ENCODE measurements at places on chromosomes 3 and 15. TPM values are rescaled to one million over a fixed set of nuclear protein-coding genes. Genes with fewer than 3 reads are reported as not detected.

The NAALADL2 gene
- total RNA-seq = 12.0 TPM

The SLC9C1 gene
- total RNA-seq = not detected

The MRPS22 gene
- 68.7 TPM for total RNA-seq

The PYGO1 gene
- 8.5 TPM for total RNA-seq

The TRH gene
- not detected for total RNA-seq

The GASK1A gene
- total RNA-seq = not detected

The GCNT3 gene
- total RNA-seq = not detected

The CPA3 gene
- total RNA-seq = 0.34 TPM

The TICRR gene
- total RNA-seq = 4.6 TPM

The CELSR3 gene
- total RNA-seq = 1.7 TPM

The TM4SF1 gene
- 11.5 TPM for total RNA-seq

GRCh38 chr3:117788506-117788905, 1078.9 kb downstream of the TUSC7 start:
- H3K27ac ChIP-seq = no peak overlapping the region
- no peaks in the 10 kb centered on the region for H3K36me3 ChIP-seq
- DNase-seq = no peak
- no peak overlapping the region for H3K4me3 ChIP-seq

DNA sequence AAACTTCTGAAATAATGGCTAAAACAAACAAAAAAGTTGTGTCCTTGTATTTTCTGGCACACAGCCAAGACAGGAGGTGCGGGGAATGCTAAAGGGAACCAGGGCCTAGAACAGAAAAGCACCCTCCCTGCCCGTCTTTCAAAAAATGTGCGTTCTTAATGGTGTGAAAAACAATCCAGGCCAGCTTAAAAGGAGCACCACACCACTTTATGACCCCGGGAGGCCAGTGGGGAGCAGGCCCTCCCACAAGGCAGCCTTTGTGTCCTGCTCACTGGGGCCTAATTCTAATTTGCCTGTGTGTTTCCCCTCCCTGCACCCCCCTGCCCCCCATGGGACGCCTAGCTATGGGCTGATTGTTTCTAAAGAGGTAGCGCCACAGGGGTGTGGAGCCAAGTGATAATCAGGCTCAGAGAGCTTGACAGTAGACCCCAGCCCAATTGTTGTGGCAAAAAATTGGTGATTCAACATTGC, 181.4 kb downstream of the GREM1 start:
- no peak overlapping the region for H3K4me3 ChIP-seq
- H3K4me1 ChIP-seq = peaks cover 25% of the 10 kb centered on the region
- H3K27ac ChIP-seq = no peak overlapping the region
- no peak for DNase-seq
- H3K36me3 ChIP-seq = peaks cover 44% of the 10 kb centered on the region

DNA sequence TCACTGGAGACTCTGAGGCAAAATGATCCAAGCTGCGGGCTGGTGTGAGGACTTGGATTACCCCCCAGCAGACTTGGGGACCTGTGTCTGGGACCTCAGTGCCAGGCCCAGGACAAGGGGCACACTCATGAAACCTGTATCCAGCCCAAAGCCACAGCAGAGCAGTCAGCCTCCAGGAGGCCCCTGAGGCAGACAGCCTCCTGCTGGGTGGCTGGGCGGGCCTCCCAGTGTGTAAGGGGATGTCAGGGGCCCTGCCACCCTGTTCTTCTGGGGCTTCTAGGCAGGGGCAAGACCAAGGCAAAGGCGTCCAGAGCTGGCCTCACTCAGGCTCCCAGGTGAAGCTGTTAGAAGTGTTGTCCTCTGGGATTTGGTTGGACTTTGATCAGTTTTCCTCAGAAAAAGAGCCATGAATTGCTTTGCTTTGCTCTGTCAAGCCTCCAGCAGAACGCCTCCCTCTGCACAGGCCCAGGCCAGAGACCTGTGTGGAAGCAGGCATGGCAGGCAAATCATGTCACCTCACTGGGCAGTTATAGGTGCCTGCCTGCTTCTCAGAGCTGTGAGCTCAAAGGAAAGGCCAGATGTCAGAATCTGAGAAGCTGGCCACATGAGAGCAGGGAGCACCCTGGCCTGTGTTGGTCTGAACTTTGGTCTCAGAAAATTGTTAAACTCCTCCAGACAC, 77.4 kb downstream of the SMAD6 start:
- no peak overlapping the region for H3K4me3 ChIP-seq
- H3K4me1 ChIP-seq = peaks cover 68% of the 10 kb centered on the region
- peak overlapping the region; percentile 88 for H3K27ac ChIP-seq
- peaks cover 2% of the 10 kb centered on the region for H3K27me3 ChIP-seq
- no peak for DNase-seq

DNA sequence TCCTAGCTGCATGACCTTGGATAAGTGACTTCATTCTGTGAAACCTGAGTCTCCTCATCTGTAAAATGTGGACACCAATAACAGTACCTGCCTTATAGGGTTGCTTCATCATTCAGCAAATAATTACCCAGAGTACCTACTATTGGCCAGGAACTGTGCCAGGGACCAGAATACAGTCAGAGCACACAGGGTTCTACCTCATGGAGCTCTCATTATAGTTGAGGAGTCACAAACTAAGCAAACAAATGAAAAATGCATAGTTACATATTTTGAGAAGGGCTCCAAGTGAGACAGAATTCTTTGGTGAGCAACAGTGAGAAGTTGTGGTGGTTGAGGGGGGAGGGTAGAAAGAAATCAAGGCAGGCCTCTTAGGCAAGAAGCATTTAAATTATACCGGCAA, 308.6 kb upstream of the WNT5A start:
- no peak for DNase-seq
- H3K4me1 ChIP-seq = peaks cover 11% of the 10 kb centered on the region
- no peaks in the 10 kb centered on the region for H3K27me3 ChIP-seq
- no peak overlapping the region for H3K4me3 ChIP-seq
- H3K27ac ChIP-seq = no peak overlapping the region

DNA sequence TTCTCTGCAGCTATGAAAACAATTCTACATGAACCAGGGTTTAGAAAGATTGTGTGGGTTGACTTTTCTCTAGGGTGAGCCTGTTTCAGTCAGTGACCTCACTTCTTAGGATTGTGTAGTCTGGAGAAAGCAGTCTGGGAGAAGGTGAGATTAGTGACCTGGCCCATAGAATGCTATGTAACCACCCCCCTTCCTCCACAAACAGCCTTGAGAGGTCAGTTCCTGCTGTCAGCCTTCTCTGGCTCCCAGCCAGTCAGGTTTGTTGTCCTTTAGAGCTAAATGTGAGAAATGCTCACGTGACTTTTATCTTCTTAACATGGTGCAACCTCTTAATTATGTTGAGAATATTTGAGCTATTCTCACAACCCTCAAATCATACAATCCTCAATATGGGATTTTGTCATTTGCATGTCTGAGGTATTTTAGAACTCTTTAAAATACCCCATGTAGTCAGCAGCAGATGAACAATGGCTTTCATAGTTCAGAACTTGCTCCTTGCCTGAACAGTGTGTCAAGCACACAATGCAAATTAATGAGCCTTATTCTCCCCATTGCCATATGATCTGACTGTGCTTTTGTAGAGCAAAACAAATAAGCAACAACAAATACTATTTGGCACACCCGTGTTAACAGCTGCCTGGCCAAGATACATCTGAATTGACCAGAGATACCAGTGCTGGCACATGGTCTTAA, 311.6 kb downstream of the CNTN6 start:
- no peak for DNase-seq
- no peak overlapping the region for H3K27ac ChIP-seq
- H3K4me3 ChIP-seq = no peak overlapping the region

DNA sequence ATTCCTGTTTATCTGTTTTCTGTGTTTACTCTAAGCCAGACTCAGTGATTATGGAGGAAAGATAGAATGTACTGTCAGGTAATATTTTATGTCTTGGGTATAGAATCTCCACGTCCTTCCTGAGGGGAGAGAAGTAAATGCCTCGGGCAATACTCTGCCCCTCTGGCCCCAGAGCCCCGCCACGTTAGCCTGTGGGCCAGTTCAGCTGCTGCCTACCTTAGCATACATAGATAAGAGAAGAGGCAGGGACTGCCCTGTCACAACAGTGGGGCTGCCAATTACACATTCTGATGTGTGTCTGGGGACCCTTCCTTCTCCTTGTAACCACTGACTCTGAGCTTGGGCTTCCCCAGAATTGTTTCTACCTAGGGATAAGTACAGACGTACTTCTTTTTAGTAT, 347.7 kb upstream of the ATP11B start:
- H3K4me3 ChIP-seq = no peak overlapping the region
- no peak overlapping the region for H3K27ac ChIP-seq
- DNase-seq = no peak
- no peaks in the 10 kb centered on the region for H3K27me3 ChIP-seq

GRCh38 chr15:88529021-88529630, 17.4 kb downstream of the DET1 start:
- peak overlapping the region; percentile 25 for H3K27ac ChIP-seq
- H3K27me3 ChIP-seq = no peaks in the 10 kb centered on the region
- peak; percentile 22 for DNase-seq

DNA sequence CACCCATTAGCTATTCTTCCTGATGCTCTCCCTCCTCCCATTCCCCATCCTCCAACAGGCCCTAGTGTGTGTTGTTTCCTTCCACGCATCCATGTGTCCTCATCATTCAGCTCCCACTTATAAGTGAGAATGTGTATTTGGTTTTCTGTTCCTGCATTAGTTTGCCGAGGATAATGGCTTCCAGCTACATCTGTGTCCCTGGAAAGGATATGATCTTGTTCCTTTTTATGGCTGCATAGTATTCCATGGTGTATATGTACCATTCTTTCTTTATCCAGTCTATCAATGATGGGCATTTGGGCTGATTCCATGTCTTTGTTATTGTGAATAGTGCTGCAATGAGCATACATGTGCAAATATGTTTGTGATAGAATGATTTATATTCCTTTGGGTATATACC, 56.3 kb downstream of the CFAP20DC start:
- 0 out of 2 replicates have a peak overlapping the region, but pooled peaks have one; percentile 25 for H3K27ac ChIP-seq
- peaks cover 77% of the 10 kb centered on the region for H3K4me1 ChIP-seq
- no peak for DNase-seq
- H3K4me3 ChIP-seq = no peak overlapping the region
- no peaks in the 10 kb centered on the region for H3K27me3 ChIP-seq

GRCh38 chr3:58074997-58075396, 66.8 kb downstream of the FLNB start:
- H3K4me1 ChIP-seq = peaks cover 38% of the 10 kb centered on the region
- no peak overlapping the region for H3K27ac ChIP-seq
- no peak for DNase-seq
- peaks cover 2% of the 10 kb centered on the region for H3K27me3 ChIP-seq

- no peaks in the 10 kb centered on the region for H3K27me3 ChIP-seq
- no peak overlapping the region for H3K27ac ChIP-seq
- H3K36me3 ChIP-seq = no peaks in the 10 kb centered on the region
- H3K4me3 ChIP-seq = no peak overlapping the region
- H3K4me1 ChIP-seq = peaks cover 16% of the 10 kb centered on the region
- no peak for DNase-seq
Measured at GRCh38 chr3:104788807-104789206, 577.9 kb upstream of the ALCAM start.

GRCh38 chr15:68209735-68210408, 4.7 kb upstream of the CALML4 start:
- DNase-seq = no peak
- no peaks in the 10 kb centered on the region for H3K4me1 ChIP-seq
- peaks cover 1% of the 10 kb centered on the region for H3K27me3 ChIP-seq
- H3K36me3 ChIP-seq = no peaks in the 10 kb centered on the region

DNA sequence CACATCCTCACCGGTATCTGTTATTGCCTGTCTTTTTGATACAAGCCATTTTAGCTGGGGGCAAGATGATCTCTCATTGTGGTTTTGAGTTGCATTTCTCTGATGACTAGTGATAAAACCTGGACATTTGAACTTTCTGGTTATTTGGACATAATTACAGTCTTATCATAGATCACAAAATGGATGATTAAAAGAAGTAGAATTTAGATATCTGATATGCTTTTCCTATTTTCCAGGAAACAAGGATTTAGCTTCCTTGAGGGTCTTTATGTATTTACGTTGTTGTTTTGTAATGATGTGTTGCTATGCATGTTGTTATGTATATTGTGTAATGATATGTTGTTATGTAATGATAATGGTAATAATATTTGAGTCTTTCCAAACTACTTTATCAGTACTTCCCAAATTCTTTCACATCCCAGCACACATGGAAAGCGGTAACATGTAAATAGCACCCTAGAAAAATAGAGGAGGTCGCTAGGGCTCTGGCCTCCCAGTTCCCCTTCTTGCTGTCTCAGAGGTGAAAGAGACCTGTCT, 53.8 kb downstream of the GJD2 start:
- H3K36me3 ChIP-seq = no peaks in the 10 kb centered on the region
- H3K4me1 ChIP-seq = peaks cover 15% of the 10 kb centered on the region
- no peak overlapping the region for H3K4me3 ChIP-seq
- H3K27me3 ChIP-seq = no peaks in the 10 kb centered on the region
- no peak for DNase-seq

GRCh38 chr3:120344349-120344748, 4.8 kb downstream of the LRRC58 start:
- H3K27me3 ChIP-seq = peaks cover 1% of the 10 kb centered on the region
- DNase-seq = peak; percentile 11
- peaks cover 38% of the 10 kb centered on the region for H3K36me3 ChIP-seq
- no peak overlapping the region for H3K4me3 ChIP-seq
- H3K27ac ChIP-seq = no peak overlapping the region

- H3K27me3 ChIP-seq = no peaks in the 10 kb centered on the region
- no peaks in the 10 kb centered on the region for H3K4me1 ChIP-seq
- no peak for DNase-seq
- no peak overlapping the region for H3K27ac ChIP-seq
- H3K36me3 ChIP-seq = no peaks in the 10 kb centered on the region
Measured at GRCh38 chr3:85185495-85185894, 226.7 kb downstream of the CADM2 start.

- H3K27ac ChIP-seq = no peak overlapping the region
- H3K4me1 ChIP-seq = no peaks in the 10 kb centered on the region
- H3K4me3 ChIP-seq = no peak overlapping the region
- no peak for DNase-seq
Measured at GRCh38 chr3:63685340-63685739, 32.9 kb downstream of the SNTN start.

DNA sequence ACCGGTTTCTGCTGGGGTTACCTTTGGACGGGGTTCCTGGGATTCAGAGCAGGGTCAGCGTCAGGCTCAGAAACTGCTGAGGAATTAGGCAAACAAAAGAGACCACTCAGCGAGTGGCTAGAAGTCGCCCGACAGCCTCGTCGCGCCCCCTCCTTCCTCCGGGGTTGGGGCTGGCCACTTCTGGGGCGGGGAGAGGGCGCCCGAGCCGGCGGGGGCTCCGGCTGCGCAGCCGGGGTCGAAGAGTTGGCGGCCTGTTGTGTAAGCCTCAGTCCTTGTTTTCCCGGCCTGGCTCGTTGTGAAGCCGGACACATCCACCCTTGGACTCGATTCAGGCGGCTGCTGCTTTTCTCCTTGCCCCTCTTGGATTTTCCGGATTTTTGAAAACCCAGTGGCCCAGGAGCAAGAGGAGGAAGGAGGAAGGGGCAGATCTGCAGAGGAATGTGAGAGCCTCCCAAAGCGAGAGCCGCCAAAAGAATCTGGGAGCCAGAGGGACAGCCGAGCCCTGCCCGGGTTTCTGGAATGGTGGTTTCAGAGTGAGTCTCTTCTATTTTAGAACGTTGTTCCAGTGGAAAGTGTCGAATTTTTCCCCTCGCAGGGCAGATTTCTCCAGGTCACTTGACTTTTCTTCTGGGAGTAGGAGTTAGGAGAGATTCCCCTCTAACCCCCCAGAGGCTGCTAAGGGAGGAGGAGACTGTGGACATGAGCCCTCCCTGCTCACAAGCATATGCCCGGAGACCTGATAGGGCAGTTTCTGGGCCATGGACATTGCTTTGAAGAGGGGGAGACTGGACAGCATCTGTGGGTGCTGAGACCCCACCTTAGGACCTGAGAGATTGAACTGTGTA, 666 bp downstream of the SNX33 start:
- H3K4me1 ChIP-seq = peaks cover 79% of the 10 kb centered on the region
- H3K36me3 ChIP-seq = peaks cover 27% of the 10 kb centered on the region
- peak overlapping the region; percentile 97 for H3K4me3 ChIP-seq
